ENCODE measurements at places on chromosomes 12 and 14.

DNA sequence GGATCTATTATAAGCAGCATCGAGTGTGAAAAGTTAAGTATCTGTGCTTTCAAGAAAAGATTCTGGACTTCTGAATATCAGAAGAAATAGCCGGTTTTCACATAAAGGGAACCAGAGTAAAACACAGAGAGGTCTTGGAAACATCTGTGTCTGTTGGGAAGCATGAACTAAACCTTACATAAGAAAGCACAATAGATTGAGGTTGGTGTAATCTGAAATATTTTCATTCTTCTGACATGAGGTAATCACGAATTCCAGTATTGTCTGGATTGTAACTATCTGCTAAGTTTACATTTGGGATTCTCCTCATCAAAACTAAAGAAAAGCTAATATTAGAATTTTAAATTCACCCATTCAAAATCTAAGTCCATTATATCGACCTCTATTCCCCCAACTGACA lies 161.3 kb downstream of the CPNE8 start:
- DNase-seq = no peak

DNA sequence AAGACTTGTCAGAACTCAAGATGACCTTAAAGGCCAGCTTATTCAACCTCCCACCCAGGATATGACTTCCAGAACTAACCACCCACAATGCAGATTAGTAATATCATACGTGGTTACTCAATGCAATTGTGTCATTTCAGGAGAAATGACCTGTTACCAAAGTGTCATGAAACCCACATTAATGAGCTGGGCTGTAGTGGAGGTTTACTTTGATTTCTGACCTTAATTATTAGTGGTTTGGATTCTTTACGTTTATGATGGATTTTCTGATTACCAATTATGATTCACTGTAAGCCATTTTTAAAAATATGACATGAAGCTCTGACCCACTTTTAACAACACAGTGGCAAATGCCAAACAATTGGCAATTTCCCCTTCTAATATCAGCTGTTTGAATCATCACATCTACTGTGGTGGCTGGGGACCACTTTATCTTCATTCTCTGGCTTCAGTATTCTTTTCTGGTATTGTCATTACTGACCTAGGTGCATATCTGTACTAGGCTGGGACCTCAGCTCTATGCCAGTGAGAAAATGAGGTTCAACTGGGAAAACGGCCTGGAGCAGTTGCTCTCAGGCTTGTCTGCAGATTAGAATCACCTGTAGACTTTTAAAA lies 223.3 kb downstream of the RGS6 start:
- DNase-seq = no peak

DNA sequence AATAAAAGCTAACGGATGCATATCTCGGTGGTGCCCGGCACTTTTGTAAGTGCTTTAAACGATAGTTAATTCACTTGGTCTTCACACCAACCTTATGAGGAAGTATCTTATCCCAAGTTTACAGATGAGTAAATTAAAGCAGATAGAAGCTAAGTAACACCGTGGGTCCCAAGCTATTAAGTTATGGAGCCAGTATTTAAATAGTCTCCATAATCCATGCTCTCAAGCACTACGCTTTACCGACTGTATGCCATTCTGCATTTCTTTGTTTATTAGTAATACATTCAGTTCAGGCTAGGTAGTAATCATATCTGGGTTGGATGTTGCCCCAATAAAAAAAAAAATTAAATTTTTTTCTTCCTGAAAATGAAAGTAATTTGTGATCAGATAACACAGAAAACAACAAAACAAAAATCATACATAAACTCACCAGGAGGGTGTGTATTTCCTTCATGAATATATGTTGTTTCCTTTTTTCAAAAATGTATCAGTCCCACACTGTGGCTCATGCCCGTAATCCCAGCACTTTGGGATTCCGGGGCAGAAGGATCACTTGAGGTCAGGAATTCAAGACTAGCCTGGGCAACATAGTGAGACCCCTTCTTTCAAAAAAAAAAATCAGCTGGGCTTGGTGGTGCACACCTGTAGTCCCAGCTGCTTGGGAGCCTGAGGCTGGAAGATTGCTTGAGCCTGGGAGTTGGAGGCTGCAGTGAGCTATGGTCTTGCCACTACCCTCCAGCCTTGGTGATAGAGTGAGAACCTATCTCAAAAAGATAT lies 1.4 kb upstream of the M6PR start:
- DNase-seq = no peak

DNA sequence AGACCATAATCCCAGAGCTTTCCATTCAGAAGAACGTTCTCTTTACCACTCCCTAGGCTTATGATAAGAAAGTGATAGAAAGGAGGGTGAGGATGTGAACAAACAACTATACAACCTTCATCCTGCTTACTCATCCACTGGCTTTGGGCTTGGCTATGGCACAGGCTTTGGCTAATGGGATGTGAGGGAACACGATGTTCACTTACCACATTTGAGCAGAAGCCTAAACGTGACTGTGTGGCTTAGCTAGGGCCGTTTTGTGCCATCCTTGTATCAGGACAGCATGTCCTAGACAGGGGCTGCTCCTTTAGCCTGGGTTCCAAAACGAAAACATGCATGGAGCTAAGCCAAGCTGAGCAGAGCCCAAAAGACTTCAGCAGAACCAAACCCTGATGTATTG lies 118.6 kb upstream of the CCDC175 start:
- DNase-seq = peak; percentile 9

- DNase-seq = no peak
Measured at GRCh38 chr14:22464422-22465142, 124.4 kb downstream of the DAD1 start.

DNA sequence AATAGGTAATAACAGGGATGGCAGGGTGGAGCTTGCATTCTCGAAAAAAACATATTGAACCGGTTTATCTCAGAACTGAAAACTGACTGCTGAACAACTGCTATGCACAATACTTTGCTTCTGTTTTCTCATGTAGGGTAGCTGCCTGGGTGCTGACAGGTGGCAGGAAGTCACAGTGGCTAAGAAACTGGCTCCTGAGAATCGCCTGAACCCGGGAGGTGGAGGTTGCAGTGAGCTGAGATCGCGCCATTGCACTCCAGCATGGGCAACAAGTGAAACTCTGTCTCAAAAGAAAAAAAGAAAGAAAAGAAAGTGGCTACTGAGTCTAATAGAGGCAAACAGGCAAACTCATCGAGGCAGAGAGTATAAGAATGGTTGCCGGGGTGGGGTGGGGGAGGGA lies 113.1 kb downstream of the CCDC60 start:
- DNase-seq = no peak

- no peak for DNase-seq
Measured at GRCh38 chr12:103868215-103868614, 27.2 kb upstream of the NT5DC3 start.

DNA sequence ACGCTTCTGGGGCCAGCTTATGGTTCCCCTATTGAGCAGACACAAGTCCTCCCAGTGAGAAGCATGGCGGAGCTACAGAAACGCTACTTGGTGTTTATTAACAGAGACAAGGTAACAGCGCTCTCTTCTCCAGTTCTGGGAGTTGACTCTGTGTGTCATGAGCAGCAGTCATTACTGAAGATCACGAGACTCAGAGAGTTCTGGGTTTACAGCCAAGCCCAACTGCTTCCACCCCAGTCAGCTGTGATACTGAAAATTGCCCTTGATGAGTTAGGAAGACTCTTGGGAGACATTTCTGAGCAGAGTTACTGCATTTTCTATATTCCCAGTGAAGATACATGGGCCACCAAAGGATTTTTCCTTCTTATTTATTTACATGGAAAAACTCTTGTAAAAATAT lies 48.6 kb downstream of the CFAP251 start:
- DNase-seq = no peak

GRCh38 chr12:65560286-65560685 lies 264.0 kb upstream of the HMGA2 start:
- no peak for DNase-seq

- DNase-seq = no peak
Measured at GRCh38 chr12:102618197-102618877, 138.0 kb upstream of the IGF1 start.

DNA sequence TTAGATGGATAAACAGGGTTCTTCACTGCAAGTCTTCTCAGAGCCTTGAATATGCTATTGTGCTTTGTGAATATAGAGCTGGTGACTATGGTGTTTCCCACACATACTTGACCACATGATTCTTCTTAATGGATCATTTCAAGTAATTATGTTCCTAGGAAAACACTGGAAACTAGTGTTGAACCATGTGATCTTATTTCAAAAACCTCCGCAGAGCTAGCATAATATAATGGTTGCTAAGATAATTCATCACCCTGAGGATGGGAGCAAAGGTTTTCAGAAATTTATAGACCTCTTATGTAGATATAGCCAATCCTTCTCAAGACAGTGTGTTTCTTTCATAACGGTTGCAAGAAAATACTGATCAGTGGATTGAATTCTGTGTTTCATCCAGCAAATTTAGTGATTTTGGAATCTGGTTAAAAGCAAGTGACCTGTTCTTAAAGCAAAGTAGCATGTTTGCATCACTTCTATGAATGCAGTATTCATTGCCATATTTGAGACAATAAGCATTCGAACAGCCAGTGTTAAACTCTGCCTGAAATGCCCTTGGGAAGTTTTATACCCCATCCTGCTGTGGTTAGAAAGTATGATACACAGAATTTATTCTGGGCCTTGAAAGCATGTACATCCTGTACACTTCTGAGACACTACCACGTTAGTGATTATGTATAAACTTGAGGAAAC lies 341.0 kb upstream of the E2F7 start:
- no peak for DNase-seq

GRCh38 chr12:94020335-94020734 lies 128.0 kb upstream of the PLXNC1 start:
- DNase-seq = no peak

DNA sequence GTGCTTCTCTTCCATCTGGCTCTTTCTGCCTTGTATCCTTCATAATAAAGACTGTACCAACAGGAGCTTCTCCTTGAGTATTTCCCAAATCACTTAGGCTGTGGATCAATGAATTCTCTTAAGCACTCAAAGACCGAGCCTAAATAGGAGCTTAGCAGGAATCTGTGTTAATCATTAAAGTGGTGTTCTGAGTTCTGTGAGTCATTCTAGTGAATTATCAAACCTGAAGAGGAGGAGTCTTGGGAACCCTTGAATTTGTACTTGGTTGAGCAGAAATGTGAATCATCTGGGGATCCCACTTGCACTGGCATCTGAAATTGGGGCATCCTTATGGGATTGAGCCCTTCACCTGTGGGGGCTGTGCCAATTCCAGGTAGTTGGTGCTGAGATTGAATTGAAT lies 946.2 kb downstream of the BCL11B start:
- DNase-seq = no peak

DNA sequence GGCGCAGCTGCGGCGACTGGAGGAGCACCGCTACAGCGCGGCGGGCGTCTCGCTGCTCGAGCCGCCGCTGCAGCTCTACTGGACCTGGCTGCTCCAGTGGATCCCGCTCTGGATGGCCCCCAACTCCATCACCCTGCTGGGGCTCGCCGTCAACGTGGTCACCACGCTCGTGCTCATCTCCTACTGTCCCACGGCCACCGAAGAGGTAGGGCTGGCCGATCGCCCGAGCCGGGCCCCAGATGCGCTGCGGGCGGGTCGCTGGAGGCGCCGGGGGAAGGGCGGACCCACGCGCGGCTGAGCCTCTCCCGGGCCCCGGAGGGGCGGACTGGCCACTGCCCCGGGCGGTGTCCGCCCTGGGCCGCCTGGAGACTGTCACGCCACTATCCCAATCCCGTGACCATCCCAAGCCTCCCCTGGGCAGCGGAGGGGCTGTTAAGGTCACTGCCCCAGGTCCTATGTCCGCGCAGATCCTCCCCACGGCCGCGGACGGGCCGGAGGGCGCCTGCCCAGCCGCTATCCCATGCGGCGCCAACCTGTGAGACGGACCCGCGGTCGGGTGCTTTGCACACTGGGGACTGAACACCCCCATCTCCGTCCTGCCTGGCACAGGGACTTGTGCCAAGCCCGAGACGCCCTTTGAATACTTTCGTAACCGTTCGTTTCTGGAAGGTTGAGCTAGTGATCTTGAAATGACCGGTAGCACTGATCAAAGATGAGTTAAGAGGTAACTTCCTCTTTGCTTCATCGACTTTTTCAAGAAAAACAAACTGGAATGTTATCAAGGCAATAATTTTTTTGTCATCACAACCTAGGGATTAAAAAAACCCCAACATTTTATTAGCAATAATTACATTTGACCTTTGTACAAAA lies 725 bp downstream of the CHPT1 start:
- no peak for DNase-seq
